ENCODE measurements at places on chromosomes 12 and 14. TPM values are rescaled to one million over a fixed set of nuclear protein-coding genes. Genes with fewer than 3 reads are reported as not detected.

Gene ERBB3
- total RNA-seq, result 0.82 TPM

GRCh38 chr14:94571395-94571794 lies 9.8 kb upstream of the SERPINA5 start:
- H3K4me1 ChIP-seq, result no peaks in the 10 kb centered on the region
- no peak for DNase-seq
- no peaks in the 10 kb centered on the region for H3K36me3 ChIP-seq
- no peak overlapping the region for H3K4me3 ChIP-seq
- H3K27ac ChIP-seq, result no peak overlapping the region

- DNase-seq, result no peak
- no peak overlapping the region for H3K27ac ChIP-seq
- H3K27me3 ChIP-seq, result no peaks in the 10 kb centered on the region
- no peaks in the 10 kb centered on the region for H3K4me1 ChIP-seq
These were observed 121.4 kb downstream of the ITPR2 start for GRCh38 chr12:26711569-26711968.

GRCh38 chr12:91880528-91880927 lies 265.1 kb downstream of the BTG1 start:
- peaks cover 2% of the 10 kb centered on the region for H3K36me3 ChIP-seq
- H3K4me3 ChIP-seq, result no peak overlapping the region
- H3K4me1 ChIP-seq, result peaks cover 53% of the 10 kb centered on the region
- no peaks in the 10 kb centered on the region for H3K27me3 ChIP-seq

DNA sequence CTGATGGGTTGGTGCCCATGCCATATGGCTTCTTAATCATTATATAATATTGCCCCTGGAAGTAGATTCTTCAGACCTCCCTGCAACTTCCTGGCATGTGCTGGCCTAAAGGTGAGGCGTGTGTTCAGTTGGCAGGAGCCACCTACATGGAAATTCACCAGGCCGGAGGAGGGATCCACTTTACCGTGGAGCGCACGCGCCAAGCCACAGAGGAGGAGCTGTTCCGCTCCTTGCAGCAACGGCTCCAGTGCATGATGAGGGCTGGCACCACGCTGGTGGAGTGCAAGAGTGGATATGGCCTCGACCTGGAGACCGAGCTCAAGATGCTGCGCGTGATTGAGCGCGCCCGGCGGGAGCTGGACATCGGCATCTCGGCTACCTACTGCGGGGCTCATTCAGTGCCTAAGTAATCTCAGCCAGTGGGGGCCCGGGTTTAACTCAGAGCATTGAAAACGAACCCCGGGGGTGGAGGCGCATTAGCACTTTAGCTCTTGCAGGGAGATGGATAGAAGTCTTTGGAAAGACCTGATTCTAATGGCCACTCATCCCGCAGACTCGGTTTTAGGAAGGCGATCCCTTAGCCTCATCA lies 13.5 kb downstream of the AMDHD1 start:
- H3K4me3 ChIP-seq, result no peak overlapping the region
- no peaks in the 10 kb centered on the region for H3K27me3 ChIP-seq
- no peaks in the 10 kb centered on the region for H3K36me3 ChIP-seq
- no peak for DNase-seq
- no peaks in the 10 kb centered on the region for H3K4me1 ChIP-seq

Measured in activated CD4-positive, alpha-beta memory T cell treated with anti-CD3 and anti-CD28 coated beads for 36 hours (primary cell).